ENCODE measurements at places on chromosomes 6 and 20.

- DNase-seq, result no peak
Observed at GRCh38 chr20:48463916-48464315, 363.9 kb downstream of the PREX1 start.

GRCh38 chr6:3019065-3019464, 19.4 kb downstream of the NQO2 start:
- no peak for DNase-seq

GRCh38 chr20:13180986-13181889, 39.8 kb upstream of the ISM1 start:
- no peak for DNase-seq

GRCh38 chr6:158625881-158626305, 18.6 kb downstream of the DYNLT1 start:
- DNase-seq, result no peak

DNA sequence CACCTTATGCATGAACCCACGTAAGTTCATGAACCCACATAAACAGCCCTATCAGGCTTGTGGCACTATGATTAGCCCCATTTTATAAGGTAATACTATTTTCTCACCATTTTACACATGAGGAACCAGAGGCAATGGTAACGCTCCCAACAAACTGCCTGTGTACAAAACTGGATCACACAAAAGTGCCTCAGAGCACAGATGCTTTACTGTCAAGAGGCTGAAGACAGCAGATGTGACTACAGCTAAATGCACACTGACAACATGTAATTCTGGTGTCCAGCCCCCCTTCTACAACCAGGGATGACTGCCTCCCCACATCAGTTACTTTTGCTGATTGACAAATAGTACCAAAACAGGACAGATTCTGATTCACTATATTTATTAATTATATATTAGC, 69.6 kb downstream of the GMDS start:
- DNase-seq, result no peak

DNA sequence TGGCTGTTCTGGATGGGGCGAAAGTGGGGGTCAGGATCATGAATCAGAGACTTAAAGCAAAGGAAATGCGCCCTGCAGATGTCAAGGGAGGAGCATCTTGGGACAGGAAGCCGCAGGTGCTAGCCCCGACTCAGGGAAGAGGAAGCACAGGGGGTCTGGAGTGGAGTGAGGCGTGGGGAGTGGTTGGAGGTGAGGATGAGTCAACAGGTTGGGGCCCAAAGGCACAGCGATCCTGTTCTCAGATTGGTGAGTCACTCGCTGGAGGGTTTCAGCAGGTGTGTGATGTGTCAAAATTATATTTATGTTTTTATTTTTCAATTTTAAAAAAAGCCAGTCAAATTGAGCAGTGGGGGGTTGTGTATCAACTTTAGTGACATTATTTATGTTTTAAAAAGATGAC, 19.0 kb downstream of the PACSIN1 start:
- peak; percentile 53 for DNase-seq

GRCh38 chr20:58973866-58974265, 7.2 kb upstream of the NELFCD start:
- DNase-seq, result no peak

- no peak for DNase-seq
Observed at GRCh38 chr20:51569815-51570738, 27.6 kb upstream of the NFATC2 start.

DNA sequence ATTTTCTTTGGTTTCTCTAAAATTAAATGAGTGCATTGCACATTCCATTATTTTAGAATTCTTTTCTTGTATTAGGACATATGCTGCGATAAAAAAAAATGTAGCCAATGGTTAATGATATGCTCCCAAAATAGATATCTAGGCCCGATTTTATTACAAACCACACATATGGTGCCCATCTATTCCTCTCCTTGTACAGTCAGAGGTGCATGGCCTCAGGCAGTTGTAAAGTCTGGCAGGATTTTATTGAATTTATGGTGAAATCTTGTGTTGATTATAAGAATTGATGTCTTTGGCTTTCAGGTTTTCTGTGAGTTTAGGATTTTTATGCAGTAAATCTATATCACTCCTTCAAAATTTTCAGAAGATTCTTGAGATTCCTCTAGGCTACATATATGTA, 192.2 kb downstream of the RFPL4B start:
- DNase-seq, result no peak

- no peak for DNase-seq
Observed at GRCh38 chr20:43392561-43392960, 65.1 kb upstream of the SRSF6 start.

GRCh38 chr20:63117151-63117550, 98.8 kb downstream of the YTHDF1 start:
- DNase-seq, result no peak

DNA sequence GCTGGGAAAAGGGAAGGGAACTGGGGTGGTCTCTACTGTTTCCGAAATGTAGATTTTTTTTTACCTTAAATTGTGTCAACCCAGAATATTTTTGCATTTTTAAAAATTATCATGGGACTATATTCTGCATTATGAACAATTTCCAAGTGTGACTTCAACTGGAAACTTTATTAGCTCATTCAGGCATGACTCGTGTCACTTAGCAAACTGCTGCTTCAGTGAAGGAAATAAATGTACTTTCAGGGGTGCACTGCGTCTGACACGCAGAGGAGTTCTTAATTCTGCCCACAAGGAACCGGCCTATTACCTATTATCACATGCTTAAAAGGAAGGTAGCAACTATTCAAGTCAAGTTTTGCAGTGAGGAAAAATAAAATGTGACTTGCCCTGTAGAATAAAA, 291.3 kb upstream of the PRDM1 start:
- peak; percentile 45 for DNase-seq
